ENCODE measurements at places on chromosomes 7 and 10.
A peak's percentile ranks its signal among the peaks of the same experiment; 100 is the strongest.

- peak; percentile 71 for ATAC-seq
Measured at GRCh38 chr7:74206589-74207120, 3.2 kb upstream of the LAT2 start.

GRCh38 chr7:1291845-1292765, 59.4 kb downstream of the UNCX start:
- ATAC-seq: no peak

GRCh38 chr7:24926623-24927524, 53.1 kb downstream of the OSBPL3 start:
- no peak for ATAC-seq

- no peak for ATAC-seq
Measured at GRCh38 chr10:2913474-2913873, 153.9 kb upstream of the PFKP start.

DNA sequence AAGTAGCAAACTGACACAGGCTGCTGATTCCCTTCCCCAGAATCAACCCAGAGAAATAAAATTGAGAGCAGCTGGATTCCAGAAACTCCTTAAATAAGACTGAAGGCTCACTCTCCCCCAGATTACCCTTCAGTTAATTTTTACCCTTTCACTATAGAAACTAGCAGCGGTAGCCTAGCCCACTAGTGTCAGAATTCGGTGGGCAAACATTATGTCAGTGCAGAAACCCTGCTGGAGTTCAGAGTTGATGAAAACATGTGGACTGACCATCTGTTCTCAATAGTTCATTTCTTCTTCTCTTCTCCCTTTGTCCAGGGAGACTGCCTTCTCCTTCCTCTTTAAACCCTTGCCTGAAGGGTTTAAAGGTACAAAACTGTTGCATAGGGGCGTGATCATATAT, 100.1 kb downstream of the PODXL start:
- no peak for ATAC-seq

GRCh38 chr7:85593355-85593754, 406.5 kb upstream of the SEMA3D start:
- ATAC-seq: no peak

GRCh38 chr7:7157177-7157886, 25.0 kb upstream of the C1GALT1 start:
- peak; percentile 95 for ATAC-seq

- ATAC-seq: no peak
Measured at GRCh38 chr10:132696728-132697577, 89.0 kb downstream of the NKX6-2 start.

- no peak for ATAC-seq
Measured at GRCh38 chr7:74207586-74207985, 2.2 kb upstream of the LAT2 start.

DNA sequence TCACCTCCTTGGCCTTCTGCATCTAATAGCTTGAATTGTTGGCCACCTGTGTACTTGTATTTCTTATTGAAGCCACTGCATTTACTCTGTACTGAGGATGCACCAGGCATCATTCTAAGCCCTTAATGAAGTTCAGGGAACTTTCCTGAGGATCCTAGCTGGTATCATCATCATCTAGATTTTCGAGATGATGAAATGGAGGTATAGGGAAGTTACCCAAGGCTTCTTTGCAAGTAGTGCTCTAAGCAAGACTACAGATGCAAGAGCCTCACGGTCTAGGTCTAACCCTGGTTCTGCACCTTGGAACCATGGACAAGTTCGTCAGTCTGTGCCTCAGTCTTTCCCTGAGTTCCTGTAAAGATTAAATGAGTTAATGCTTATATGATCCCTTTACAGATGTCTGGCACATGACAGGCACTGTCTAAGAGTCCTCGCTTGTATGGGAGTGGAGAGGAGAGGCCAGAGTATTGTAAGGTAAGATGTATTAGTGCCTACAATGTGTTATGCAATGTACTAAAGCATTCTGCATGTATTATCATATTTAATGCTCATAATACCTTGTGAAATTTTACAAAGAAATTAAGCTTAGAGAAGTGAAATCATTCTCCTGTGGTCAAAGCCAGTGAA, 145.1 kb downstream of the KCNMA1 start:
- ATAC-seq: no peak

DNA sequence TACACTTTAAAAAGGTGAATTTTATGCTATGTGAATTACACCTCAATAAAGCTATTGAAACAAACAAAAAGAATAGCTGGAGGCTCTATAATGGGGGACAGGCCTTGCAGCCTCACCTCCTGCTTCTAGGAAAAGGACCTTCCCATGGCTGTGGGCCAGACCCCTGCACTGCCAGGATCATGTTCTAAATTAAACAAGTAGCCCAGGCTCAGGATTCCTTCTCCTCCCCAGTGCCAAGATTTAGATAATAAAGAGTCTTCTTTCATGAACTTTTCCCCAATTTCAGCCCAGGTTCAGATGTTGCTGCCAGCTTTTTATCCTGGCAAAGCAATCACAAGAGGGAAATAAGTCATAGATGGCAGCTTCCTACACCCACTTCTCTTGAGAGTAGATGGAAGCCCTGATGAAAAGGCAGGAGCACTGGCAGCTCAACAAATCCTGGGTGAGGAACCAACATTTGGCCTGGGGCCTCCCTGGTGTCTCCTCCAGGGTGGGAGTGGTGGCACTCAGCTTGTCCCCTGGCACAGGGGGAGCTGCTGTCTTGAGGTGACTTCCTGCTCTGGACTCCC, 22.2 kb upstream of the CAMK2B start:
- no peak for ATAC-seq

GRCh38 chr7:70072220-70072619, 473.9 kb downstream of the AUTS2 start:
- ATAC-seq: no peak

GRCh38 chr7:30468791-30469190, 9.8 kb downstream of the NOD1 start:
- no peak for ATAC-seq

DNA sequence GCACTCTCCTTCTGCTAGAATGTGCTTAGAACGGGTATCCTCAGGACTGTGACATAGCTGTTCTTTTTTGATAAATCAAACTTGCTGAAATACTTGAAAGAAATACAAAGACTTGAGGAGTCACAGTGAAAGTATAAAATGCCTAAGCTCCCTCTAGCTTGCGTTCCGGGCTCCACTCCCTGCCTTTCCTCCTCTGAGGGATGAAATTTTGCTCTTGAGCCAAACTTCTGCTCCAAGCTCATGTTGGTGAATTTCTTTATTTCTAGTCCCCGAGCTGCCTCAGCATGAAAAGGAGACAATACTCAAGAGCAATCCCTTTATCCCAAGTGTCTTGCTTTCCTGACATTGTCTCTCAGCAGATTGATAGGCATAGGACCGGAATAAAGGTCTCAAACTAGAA, 499.6 kb upstream of the ADARB2 start:
- no peak for ATAC-seq

DNA sequence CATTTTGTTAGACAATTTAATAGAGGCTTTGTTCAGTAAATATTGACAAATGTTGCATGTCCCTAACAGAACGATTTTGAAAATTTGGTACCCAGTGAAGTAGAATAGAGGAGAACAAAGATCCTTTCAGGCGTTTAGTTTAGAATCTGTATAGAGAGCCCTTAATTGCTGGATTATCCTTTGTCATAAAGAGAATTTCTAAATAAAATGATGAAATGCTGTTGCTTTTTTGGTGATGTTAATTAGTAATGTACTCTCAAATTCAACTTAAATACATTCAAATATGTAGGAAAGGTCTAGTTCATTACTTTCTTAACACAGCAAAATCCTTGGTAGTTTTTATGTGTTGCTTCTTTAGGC, 1.2 kb downstream of the LUC7L2 start:
- no peak for ATAC-seq

DNA sequence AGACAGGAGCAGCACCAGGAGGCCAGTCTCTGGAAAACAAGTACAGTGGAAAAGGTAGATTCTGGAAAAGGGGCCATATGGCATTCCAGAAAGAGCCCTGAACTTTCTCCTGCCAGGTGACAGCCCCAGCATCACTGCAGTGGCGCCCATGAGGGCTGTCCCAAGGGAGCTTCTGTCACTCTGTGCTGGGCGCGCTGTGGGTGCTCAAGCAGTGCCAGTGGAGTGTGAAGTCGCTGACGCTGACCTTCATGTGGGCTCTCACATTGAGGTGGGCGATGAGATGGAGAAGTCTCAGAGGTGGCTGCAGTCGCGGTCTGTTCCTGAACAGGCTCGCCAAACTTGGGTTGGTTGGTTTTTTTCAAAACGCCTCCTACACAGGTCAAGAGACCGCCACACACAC, 38.2 kb downstream of the FKBP6 start:
- ATAC-seq: no peak

DNA sequence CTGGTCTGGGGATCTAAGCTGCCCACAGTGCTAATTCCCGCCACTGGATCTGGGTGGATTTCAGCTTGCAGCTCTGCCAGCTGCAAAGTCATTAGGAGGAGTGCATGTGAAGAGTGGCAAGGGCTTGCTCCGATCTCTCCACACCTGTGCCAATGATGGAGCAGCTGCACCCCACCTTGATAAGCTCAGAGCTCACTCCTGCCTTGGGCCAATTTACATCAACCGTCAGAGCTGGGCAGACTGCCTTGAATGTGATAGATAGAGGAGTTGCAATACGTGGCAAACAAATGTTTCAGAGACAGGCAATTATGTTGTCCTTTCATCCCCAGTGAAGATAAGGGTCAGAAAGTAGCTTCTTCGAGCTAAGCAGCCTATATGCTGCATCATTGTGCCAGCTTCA, 379.9 kb downstream of the SH2D4B start:
- ATAC-seq: no peak

- ATAC-seq: no peak
Measured at GRCh38 chr7:6316226-6316625, 43.8 kb upstream of the CYTH3 start.

GRCh38 chr10:22317076-22317370, 835 bp downstream of the COMMD3 start:
- ATAC-seq: peak; percentile 37

- peak; percentile 8 for ATAC-seq
Measured at GRCh38 chr10:85611746-85612377, 754.7 kb downstream of the GRID1 start.

DNA sequence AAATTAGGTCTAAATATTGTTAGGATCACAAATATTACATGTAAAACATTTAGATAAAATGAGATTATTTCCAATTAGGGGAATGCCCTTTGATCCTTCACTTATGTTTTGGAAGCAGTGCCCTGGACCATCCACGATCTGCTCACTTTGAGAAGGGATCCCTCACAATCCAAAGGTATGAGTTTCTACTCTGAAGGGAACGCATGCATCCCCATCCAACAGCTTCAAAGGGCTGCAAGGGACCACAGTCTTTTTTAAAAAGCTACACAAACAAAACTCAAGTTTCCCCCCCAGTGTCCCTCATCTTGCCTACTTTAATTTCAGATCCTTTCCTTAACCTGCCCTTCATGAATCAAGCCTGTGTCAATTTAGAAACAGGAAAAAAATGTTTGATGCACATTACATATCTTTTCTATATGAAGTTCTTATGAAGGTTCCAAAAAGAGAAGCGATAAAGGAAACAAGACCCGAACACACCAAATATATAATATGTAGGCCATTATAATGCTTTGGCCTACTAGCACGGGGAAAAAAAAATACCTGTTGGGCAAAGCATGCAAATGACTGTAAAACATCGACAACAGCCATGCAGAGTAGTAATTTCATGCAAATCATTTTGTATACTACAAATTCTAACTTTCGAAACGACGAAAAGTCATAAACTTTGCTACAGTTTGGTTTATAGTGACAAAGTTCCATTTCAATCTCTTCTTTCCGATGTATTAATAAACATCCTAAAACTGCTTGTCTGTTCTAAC, 2.0 kb downstream of the EIF3A start:
- ATAC-seq: no peak

DNA sequence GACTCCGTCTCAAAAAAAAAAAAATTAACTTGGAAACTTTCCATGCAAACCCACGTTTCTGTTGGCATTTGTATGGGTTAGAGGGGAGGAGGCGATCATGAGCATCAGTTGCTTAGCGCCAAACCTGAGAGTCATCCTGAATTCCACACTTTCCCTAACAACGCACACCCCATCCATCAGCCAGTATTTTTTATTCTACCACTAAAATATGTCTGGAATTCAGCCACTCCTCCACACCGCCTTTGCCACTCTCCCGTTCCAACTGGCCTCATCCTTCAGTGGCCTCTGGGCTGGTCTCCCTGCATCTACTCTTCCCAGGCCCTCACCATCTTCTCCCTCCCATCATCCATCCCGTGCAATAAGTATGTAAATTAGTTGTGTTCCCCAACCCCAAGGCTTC, 4.7 kb upstream of the LMBR1 start:
- no peak for ATAC-seq

DNA sequence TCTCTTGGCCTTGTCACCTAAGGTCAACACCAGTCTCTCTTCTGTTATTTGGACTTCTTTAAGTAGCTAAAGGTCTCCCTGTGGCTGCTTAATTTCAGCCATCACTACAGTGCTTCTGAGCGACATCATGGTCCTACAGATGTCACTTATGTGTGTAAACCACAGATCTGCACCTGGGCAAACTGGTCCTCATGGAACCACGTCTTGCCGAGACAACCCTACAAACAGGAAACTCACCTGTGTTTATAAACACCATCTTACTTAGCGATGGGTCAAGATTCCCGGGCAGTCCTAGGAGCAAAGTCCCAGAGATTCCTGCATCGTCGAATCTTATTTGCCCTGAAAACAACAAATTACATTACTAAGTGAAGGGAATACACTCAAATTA, 27.8 kb downstream of the KLF6 start:
- no peak for ATAC-seq

DNA sequence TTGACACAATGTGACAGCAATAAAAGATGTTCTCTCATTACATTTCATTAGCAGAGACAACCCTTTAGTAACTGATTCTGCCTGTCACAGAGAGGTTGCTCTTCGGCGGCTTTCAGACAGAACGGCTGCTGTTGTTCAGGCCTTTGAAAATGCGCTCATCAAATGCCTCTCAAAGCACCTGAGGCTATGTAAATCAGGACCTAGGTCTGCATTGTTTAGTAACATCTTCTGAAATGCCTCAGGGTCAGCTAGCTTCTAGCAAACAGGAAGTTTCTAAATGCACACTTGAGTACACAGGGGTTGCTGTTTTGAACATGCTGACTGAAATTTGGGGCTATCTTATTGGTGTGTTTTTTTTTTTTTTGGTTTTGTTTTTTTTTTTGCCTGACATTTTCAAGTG, 143.3 kb upstream of the DKK1 start:
- ATAC-seq: no peak

DNA sequence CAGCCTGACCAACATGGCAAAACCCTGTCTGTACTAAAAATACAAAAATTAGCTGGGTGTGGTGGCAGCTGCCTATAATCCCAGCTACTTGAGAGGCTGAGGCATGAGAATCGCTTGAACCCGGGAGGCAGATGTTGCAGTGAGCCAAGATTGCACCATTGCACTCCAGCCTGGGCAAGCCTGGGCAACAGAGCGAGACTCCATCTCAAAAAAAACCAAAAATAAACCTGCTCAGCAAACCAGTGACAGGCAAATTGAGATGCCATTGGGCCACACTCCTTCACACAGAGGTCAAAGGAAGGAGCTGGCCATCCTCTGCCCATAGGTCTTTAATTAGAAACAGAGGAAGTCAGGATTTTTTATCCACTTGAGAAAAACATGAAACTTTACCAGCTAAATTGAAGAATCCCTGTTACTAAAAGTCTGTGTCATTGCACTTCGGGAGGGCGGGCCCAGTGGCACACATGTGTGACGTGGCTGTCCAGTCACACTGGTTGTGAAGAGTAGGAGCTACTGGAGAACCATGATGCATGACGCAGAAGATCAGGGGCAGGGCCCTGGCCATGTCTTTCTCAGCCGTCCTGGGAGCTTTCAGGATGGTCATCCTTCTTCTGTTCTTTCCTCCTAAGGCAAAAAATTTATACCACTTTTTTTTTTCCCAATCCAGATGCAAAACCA, 118.3 kb upstream of the ZNF438 start:
- ATAC-seq: no peak
